ENCODE measurements at places on chromosomes 2 and 18.

GRCh38 chr2:35185861-35186412 lies 1169.6 kb upstream of the CRIM1 start:
- DNase-seq, result no peak

- DNase-seq, result no peak
Observed at GRCh38 chr2:15334644-15335326, 226.3 kb downstream of the NBAS start.

GRCh38 chr2:143132355-143132754 lies 3.1 kb downstream of the ARHGAP15 start:
- DNase-seq, result no peak

- DNase-seq, result no peak
Observed at GRCh38 chr18:58714821-58715220, 43.6 kb downstream of the MALT1 start.

DNA sequence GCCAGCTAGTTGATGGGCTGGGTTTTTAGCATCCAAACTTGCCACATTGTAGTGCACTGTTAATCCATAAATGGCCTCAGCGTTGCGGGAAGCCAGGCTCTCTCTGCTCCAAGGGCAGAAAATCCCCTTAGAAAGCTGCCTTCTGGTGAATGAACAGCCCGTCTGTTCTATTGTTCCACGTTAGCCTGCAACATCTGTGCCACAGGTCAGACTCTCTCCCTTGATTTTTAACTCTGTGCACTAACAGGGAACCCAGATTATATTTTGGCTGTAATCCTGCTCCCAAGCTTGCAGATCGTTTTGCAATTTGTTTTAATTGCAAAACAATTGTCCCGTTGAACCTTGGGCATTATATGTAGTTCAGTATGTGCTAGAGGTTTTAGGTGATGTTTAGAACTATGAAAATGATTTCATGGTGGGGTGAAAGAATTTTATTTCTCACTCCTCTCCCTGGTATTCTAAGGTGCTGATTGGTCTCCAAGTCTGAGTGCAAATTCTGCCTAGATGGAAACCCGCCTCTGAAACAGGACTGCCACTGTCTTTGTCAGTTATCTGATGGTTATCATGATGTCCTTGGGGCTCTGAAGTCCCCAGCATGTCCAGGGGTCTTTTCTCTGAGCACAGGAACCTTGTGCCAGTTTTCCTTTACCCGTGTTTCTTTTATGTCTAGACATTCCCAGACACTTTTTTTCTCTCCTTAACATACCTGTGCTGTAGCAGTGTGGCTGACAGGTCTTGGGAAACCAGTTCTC lies 106.6 kb downstream of the MAP4K4 start:
- DNase-seq, result no peak

GRCh38 chr2:170091436-170091835 lies 86.5 kb upstream of the MYO3B start:
- DNase-seq, result no peak

- DNase-seq, result no peak
Observed at GRCh38 chr2:41707790-41708451, 339.9 kb upstream of the PKDCC start.

- no peak for DNase-seq
Observed at GRCh38 chr2:74917702-74918619, 40.5 kb upstream of the POLE4 start.

DNA sequence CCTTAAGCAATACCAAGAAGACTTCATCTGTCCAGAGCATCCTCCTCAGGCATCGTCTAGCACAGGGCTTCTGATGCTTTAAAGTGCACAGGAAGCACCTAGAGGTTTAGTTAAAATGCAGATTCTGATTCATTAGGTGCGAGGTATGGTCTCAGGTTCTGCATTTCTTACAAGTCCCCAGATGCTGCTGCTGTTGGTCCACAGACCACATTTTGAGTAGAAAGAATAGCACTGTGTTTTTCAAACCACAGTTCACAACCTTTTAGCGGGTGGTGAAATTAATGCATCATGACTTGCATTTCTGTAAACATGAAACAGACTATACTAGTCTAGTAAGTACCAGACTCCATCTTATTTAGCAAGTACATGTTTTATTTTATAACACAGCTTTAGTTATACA lies 134.6 kb downstream of the TMEFF2 start:
- DNase-seq, result no peak

DNA sequence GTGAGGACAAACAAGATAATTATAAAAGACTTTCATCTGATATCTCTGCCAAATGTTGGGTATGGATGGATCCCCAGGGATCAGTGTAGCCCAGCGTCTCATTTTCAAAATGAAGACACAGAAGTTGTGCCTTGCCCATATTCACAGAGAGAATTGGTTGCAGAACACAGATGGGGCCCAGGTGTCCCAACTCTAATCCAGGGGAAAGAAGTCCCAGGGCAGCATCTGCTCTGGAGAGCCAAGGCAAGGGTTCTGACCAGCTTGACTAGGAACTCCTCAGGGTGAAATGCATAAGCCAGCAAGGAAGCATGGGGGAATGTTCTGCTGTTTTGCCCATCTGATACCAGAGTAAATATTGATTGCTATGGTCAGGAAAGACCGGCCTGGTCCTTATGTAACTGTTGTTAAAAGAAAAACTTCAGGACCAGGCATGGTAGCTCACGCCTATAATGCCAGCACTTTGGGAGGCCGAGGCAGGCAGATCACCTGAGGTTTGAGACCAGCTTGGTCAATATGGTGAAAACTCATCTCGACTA lies 68.7 kb upstream of the CABLES1 start:
- DNase-seq, result no peak

GRCh38 chr2:45585267-45585861 lies 25.7 kb downstream of the SRBD1 start:
- peak; percentile 31 for DNase-seq

GRCh38 chr18:23484561-23485182 lies 18.6 kb upstream of the RMC1 start:
- DNase-seq, result no peak

GRCh38 chr2:2664989-2665833 lies 334.1 kb upstream of the MYT1L start:
- DNase-seq, result peak; percentile 50

DNA sequence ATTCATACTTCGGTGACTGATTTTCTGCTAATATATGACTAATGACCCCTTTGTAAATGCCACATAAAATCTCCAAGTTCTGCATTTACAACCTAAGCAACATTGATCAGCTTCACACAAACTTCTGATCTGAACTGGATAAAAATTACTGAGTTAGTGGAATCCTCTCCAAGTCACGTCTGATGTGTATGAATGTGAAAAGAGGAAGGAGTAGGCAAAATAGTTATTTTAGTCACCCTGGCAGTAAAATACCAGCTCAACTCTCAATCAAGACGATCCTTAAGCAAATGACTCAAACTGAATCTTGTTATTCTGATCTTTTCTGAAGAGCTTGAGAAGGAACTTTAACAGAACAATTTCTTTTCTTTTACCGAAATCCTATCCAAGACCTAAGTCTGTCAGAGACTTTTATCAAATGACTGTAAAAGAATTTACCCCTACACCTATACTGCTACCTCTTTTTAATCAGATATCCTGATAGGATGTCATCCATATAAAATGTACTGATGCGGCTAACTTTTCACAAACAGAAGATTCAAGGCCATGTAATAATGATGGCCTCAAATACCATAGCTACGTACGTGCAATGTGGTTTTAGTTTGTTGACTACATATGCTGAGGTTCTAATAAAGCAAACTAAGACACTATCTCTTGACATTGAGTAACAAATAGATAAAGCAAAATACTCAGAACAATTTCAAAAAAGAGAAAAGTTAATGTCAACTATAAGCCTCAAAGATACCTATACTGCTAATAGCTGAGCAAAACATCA lies 23.7 kb downstream of the CUL3 start:
- no peak for DNase-seq

DNA sequence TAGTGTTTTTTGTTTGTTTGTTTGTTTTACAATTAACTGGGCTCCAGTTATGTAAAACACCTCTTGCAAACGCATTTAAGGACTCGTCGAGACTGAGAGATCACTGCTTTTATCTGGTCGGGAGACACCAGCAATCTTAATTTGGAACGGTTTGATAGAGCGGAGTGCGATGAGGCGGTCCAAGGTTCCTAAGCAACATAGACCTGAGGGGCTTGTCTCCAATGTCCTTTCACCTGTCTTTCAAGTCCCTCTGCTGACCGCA lies 729 bp upstream of the SELENOI start:
- no peak for DNase-seq

GRCh38 chr18:8721094-8721669 lies 15.8 kb downstream of the MTCL1 start:
- DNase-seq, result no peak

DNA sequence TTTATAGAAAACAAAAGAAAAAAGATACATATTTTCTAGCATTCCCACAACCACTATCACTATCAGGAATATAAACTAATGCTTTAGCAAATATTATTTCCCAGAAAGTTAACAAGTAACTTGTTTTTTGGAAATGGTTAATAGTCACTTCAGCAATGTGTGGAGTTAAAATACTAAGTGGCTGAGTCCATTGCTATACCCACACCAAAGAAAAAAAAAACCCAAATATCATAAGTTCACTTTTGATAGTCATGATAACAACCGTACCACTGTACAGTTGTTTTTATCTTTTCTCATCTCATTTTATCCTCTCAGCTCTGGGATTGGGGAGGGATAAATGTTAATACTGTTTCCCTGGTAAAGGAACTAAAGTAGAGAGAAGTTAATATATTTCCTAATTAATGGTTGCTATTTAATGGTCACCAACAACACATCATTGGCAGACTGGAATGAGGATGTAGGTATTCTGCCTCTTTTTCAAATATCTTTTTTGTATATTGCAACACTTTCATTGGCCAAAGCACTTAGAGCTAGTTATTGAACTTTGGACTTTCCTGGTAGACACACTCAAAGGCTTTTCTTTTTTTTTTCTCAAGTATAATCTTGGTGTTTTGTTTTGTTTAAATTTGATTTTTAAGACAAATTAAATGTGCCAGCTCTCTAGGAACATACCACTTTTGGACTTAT lies 18.4 kb upstream of the KANSL1L start:
- no peak for DNase-seq

DNA sequence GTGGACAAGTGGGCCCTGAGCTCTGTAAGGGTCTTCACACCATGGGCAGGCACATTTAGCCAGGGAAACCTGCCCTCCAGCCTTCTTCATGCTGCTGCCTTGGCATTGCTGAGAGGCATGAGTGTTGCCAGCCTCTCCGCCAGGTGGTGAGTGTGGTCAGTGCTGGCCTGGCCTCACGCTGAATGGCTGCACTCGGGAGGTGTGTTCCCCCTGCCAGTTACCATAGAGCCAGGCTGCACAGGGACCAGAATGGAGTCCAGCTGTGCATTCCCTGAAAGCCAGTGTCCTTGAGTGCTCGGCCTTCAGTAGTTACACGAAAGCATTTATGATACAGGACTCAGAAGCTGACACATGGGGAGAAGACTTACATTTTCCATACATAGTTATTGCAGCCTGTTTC lies 139.7 kb downstream of the ATP9B start:
- no peak for DNase-seq

GRCh38 chr2:40344364-40344763 lies 107.5 kb downstream of the SLC8A1 start:
- DNase-seq, result no peak

DNA sequence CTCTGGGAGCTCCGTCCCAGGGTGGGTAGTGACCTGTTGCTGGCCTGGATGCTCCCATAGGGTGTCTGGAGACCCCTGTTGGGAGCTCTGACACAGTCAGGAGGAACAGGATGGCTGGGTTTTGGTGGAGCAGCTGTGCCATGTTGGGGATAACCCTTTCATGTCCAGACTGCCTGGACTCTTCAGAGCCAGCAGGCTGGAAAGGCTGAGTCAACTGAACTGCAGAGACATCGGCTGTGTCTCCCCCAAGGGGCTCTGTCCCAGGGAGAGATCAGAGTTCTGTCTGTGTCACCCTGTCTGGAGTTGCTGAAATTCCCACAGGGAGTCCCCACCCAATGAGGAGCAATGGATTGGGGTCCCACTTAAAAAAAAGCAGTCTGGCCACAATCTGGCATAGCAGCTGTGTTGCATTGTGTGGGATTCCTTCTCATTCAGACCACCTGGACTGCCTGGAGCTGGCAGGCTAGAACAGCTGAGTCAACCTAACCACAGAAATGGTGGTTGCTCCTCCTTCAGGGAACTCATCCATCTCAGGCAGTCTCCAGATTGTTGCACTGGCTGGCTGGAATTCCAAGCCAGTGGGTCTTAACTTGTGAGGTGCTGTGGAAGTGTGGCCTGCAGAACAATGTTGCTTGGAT lies 37.2 kb downstream of the AGPS start:
- DNase-seq, result no peak

GRCh38 chr2:86064006-86064405 lies 41.7 kb downstream of the POLR1A start:
- DNase-seq, result no peak

GRCh38 chr2:189700681-189701080 lies 26.2 kb downstream of the ANKAR start:
- no peak for DNase-seq

GRCh38 chr2:328761-329160 lies 40.9 kb upstream of the ALKAL2 start:
- no peak for DNase-seq

DNA sequence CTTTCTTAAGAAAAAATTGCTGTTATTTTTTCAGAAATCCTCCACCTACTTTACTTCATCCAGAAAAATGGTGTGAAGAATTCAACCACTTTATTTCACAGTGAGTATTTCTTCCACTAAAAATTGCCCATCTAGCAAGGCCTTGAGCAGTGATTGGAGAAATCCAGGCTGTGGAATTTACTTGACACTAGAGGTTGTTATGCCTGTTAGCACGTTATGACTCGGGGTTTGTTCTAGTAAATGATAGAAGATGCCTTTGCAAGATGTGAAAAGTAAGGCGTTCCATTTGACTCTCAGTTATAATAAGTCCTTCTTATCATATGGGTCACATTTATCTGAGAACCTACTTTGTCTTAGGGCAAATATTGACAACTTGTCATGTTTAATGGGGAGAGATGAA lies 157.4 kb downstream of the MYO3B start:
- DNase-seq, result no peak
